ENCODE measurements at places on chromosomes 5 and 9.

GRCh38 chr9:92612292-92612691 lies 57.6 kb downstream of the IPPK start:
- DNase-seq, result no peak

- no peak for DNase-seq
These were observed 127.7 kb downstream of the GCNT1 start for GRCh38 chr9:76586390-76587314.

DNA sequence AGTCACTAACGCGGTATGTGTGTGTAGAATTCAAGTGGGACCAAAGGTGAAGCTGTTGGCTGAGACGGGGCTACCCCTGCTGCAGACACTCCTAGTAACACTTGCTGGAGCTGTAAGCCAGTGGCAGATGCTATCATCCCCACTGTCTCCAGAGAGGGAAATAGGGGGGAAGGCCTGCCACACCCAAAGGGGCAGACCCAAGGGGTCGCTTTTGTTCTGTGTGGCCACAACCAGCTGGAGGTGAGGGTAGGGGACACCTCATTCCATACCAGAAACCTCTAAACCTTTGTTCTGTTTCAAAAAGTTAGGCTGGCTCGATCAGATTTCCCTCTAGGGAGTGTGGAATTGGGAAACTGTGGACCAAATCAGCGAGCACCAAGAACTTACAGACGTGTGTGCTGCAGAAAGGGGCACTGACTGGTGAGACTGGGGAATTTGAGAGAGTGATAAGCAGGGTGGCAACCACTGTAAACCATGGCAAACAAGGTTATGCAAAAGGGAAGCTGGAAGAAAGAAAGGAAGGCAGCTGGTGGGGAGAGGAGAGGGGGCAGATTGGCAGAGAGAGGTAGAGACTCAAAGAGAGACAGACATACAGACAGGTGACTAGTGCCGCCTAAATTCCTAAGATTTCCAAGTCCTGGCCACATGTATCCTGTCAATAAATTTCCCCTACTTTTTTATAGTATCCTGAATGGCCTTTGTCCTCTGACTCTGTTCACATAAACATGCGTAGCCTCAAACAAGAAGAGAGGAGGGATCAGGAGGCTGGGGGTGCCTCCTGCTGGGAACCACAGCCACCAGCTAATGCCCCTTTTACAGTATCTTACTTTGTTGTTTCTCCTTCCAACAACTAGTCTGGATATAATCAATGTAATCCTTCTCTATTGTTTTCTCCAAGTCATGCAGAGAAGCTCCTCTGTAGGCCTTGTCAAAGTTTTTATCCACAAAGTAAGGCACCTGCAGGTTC lies 15.6 kb upstream of the SPATA24 start:
- no peak for DNase-seq

- DNase-seq, result no peak
These were observed 53.6 kb downstream of the ELL2 start for GRCh38 chr5:95907740-95908706.

GRCh38 chr9:87615547-87616148 lies 110.3 kb upstream of the CTSL start:
- peak; percentile 17 for DNase-seq

DNA sequence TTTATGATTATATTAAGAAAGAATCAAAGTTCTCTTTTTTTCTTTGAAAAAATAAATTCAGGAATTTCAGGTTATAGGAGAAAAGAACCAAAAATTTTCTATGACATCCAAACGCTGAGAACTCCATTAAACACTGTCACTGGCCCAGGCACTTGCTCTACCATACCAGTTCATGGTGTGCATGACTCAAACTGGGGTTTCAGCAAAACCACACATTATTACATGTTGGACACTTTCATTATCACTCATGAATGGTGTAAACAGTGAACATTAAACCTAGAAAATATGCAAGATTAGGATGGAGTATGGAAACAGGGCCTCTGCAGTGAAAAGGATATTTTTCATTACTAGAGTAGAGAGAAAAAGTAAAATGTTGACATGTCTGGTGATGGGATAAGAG lies 369.9 kb upstream of the FAM174A start:
- DNase-seq, result no peak

DNA sequence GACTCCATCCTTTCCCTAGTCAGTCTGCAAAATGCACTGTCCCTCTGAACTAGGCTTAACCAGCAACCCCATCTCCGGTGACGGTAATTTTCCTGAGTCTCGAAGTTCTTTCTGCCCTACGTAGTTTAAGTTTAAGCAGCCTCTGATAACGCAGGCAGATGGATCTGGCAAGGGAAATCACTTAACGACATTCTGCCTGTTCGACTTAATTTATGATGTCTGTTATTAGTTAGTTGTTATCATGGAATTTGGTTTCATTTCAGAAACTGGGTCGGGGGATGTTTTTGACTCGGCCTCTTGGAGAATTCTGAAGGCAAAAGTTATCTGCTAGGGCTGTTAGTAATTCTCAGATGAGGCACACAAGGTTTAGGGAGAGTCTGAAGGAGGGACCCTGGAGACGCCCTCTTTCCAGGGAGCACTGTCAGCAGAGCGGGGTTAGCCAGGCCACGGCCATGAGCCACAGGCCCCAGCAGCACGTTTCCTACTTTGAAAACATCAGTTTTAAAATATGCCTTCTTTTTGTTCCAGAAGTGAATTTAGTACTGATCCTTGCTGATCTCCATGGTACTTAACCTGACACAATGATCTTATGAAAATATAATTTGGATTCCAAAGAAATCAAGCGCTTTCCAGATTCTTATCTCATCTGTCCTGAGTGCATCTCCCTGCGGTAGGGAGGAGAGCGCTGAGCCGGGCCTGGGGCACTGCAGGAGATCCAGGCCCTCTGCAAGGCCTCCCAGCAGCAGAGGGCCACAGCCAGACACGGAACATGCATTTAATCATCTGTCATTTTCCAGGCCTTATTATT lies 171.0 kb upstream of the OTULINL start:
- DNase-seq, result no peak

DNA sequence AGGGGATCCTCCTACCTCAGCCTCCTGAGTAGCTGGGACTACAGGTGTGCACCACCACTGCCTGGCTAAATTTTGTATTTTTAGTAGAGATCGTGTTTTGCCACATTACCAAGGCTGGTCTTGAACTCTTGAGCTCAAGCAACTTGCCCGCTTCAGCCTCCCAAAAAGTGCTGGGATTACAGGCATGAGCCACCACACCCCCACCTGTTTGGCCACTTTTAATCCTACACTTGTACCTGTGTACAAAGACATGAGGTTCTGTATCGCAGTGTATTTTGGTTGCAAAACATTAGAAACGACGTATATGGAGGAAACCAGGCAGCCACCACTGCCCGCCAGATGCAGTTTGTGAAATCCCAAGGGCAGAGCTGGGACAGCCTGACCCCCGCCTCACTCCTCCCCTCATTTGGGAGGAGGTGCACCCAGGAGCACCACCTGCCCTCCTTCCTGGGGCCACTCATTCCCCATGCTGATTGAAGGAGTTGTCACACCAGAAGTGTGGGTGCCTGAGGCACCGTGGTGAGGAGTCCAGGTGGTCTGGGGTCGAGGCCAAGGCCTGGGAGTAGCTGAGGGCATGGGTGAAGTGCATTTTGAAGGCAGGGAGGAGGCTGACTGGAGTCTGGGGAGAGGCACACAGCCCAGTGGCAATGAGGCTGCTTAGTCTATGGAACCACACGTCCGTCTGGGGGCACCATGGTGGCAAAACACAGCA lies 39.3 kb upstream of the OLFM1 start:
- no peak for DNase-seq

DNA sequence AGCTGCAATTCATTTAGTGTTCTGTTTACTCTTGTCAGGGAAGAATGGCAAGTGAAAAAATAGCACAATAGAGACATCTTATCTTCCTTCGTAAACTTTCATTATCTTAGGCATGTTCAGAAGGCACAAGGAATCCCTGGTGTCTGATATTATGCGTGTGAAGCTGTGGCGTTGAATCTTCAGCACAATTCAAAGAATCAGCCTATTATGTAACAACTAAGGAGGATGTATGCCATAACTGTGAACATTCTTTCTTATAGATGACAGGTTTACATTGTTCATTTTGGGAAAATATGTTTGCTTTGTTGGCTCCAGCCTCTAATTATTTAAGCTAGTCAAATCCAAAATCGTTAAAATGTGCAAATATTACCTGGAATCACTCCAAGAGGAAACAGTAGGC lies 446.1 kb downstream of the ANXA1 start:
- DNase-seq, result no peak

DNA sequence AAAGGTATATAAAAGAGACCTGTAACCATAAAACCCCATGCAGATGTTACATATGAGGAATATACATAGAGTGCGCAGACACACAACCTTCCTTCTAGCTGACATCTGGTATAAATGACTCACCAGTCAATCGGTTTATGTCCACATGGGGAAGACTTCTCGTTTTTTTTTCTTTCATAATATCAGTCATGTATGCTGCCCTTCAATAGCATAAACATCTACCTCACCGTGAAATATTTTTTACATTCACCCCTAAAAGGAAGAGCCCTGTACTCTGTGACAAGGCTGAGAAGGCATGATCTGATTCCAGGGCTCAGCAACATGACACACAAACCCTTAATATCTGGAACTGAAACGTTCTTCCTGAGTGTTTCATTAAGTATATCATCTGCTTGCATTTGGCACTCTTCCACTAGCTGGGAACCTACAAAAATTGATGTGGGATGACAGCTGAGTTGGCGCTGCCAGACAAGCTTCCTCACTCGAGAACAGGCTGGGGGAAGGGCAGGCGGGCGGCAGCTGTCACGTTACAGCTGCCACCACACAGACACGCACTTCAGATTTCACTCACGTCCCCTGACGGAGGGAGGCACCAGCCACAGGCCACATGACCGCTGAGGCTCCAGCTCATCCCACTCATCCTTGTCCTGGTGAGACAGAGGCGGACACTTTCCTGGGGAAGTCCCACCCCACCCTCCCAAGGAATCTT lies 74.2 kb downstream of the SHB start:
- peak; percentile 41 for DNase-seq

DNA sequence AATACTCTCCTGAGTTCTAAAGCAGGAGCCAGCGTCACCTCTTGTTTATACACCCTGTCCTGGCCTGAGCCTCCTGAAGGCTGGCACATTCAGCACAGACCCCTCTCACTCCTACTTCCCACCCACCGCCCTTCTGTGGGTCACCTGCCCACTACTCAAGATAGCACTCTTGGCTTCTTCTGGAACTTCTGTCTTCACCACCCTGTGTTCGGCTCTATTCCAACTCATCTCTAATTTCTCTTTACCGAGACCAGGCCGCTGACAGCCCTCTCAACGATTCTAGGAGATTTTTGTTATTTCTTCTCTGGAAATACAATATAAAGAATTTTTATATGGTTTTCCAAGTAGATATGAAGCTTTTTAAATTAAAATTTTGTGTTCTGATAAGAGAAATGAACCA lies 57.4 kb downstream of the IRF1 start:
- DNase-seq, result no peak

DNA sequence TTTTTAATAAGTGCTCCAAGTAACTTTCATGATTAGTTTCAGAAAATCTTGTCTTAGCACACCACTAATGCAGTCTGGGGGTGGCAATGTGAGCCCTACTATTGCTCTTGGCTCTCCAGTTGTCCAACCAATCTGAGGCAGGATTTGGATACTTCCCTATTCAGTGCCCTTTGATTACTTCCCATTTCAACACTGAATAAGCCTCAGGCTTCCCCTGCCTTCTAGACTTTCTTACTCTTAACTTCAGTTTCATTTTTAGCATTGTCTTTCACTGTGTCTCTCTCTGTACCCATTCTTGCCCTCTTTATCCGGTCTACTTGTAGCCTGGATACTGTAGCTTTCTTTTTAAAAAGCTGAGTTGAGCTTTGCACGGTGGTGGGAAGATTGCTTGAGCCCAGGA lies 186.1 kb downstream of the C9orf152 start:
- DNase-seq, result no peak

- DNase-seq, result no peak
These were observed 5.8 kb upstream of the FAM81B start for GRCh38 chr5:95385334-95385733.

- no peak for DNase-seq
These were observed 26.9 kb upstream of the SH3TC2 start for GRCh38 chr5:149089796-149090195.

- peak; percentile 61 for DNase-seq
These were observed 114.3 kb upstream of the IL12B start for GRCh38 chr5:159444441-159445082.

DNA sequence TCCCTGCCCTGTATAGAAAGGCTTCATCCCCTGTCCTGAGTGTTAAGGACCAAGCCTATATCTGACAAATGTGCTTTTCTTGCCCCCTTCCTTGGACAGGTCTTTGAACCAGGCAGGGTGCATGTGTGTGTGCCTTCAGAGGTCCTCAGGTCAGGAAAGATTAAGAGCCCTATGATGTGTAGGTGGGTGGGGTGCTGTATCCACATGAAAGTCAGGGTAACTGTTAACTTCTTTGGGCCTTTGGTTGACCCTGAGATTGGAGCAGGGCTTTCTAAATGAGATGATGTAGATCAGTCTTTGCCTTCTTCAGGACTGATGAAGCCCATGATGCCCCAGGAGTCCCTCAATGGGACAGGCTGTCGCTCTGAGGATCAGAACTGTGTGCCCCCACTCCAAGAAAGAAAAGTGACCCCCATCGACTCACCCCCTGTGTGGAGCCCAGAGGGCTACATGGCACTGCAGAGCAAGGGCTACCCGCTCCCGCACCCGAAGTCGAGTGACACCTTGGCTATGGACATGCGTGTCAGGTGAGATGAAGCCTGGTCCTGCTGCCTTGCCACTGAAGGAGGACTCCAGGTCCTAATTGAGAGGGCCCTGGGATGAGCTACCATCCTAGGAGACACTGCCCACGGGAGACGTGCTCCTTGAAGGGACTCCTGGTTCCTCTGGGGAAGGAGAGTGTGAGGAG lies 29.4 kb upstream of the POMT1 start:
- DNase-seq, result no peak

- no peak for DNase-seq
These were observed 29.5 kb downstream of the SLC25A46 start for GRCh38 chr5:110768138-110768860.

Measured in urothelium cell line (cell line).